Panc1 (cell line): ENCODE measurements at places on chromosomes 12 and 14. TPM values are rescaled to one million over a fixed set of nuclear protein-coding genes. Genes with fewer than 3 reads are reported as not detected.

DNA sequence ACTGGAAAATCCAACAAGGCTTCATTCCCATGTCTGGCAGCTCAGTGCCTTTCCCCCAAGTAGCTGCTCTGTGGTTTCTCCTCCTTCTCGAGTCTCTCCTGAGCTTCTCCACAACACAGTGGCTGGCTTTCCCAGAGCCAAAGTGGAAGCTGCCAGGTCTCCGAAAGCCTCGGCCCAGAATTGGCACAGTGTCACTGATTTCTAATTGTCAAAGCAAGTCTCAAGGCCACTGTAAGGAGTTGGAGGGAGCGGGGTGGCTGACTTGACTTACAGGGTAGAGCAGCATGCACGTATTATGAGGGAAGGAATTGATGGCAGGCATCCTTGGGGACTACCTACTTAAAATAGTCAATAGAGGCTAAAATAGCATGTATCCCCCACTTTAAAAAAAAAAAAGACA, 6.7 kb upstream of the CPNE8 start:
- H3K36me3 ChIP-seq, result no peaks in the 10 kb centered on the region
- peaks cover 3% of the 10 kb centered on the region; the same call in 1 of the 2 replicates for H3K4me1 ChIP-seq
- DNase-seq, result no peak
- H3K27ac ChIP-seq, result no peak overlapping the region
- no peak overlapping the region for H3K4me3 ChIP-seq
- no peaks in the 10 kb centered on the region for H3K27me3 ChIP-seq

HVCN1 gene
- 0.87 TPM for total RNA-seq

DNA sequence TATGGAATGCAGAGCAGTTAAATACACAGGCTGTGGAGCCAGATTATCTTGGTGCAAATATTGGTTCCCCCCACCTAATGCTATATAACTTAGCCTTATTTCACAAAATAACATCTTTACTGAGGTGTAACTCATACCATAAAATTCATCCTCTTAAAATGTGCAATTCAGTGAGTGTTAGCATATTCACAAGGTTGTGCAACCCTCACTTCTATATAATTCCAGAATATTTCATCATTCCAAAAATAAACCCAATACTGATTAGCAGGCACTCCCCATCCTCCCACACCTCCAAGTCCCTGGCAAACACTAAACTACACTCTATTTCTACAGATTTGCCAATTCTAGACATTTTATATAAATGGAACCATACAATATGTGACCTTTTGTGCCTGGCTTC, 116.3 kb upstream of the CNTN1 start:
- no peaks in the 10 kb centered on the region for H3K27me3 ChIP-seq
- no peak overlapping the region for H3K4me3 ChIP-seq
- no peaks in the 10 kb centered on the region for H3K4me1 ChIP-seq

- H3K27ac ChIP-seq, result peak overlapping the region; percentile 100
- peaks cover 56% of the 10 kb centered on the region for H3K4me1 ChIP-seq
- H3K27me3 ChIP-seq, result no peaks in the 10 kb centered on the region
- no peak for DNase-seq
- H3K4me3 ChIP-seq, result 0 out of 2 replicates have a peak overlapping the region, but pooled peaks have one; percentile 2
- H3K36me3 ChIP-seq, result no peaks in the 10 kb centered on the region
These were observed 214.2 kb upstream of the KRR1 start for GRCh38 chr12:75725521-75726111.

GPRC5D gene
- total RNA-seq, result not detected

- no peak overlapping the region for H3K4me3 ChIP-seq
- H3K27me3 ChIP-seq, result no peaks in the 10 kb centered on the region
- no peak overlapping the region for H3K27ac ChIP-seq
- no peaks in the 10 kb centered on the region for H3K36me3 ChIP-seq
- no peaks in the 10 kb centered on the region for H3K4me1 ChIP-seq
These were observed 21.1 kb downstream of the MOAP1 start for GRCh38 chr14:93163564-93163963.

DNA sequence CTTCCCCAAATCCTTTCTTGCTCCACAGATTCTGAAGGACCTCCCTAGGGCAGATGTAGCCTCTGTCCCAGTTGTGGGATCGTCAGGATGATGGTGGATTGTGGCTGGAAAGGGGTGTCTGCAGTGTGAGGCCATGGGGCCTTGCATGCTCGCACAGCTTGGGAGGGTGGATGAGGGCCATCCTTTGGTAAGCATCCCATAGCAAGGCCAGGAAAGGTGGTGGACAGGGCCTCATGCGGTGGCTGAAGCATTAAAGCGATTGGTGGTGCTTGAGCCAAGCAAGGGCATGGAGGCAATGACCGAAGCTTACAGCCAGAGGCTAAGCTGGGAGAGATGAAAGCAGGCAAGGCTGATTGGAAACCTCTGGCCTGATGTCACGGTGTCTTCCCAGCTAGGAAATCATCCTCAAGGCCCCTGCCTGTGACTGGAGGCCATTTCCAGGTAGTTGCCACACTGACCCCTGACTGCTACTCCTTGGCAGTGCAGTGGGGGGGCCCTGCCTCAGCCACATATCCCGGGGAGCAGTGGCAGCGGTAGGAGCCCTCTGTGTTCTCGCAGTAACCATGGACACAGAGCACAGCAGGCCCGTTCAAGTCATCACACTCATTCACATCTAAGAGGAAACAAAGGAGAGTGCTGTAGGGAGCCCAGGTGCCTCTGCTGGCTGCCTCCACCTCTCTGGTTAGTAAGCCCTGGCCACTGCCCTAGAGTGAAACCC, 7.0 kb downstream of the ISCA2 start:
- no peak overlapping the region for H3K4me3 ChIP-seq
- no peak overlapping the region for H3K27ac ChIP-seq
- DNase-seq, result no peak
- H3K36me3 ChIP-seq, result no peaks in the 10 kb centered on the region

CATSPERB gene
- not detected for total RNA-seq

- no peak for DNase-seq
- H3K27me3 ChIP-seq, result no peaks in the 10 kb centered on the region; the same call in 1 of the 2 replicates
- no peaks in the 10 kb centered on the region; the same call in 1 of the 2 replicates for H3K36me3 ChIP-seq
- H3K4me3 ChIP-seq, result no peak overlapping the region
These were observed 58.7 kb downstream of the TUNAR start for GRCh38 chr14:95935228-95935822.

FAM181A gene
- not detected for total RNA-seq

- no peak overlapping the region for H3K27ac ChIP-seq
- no peaks in the 10 kb centered on the region for H3K27me3 ChIP-seq
- H3K4me1 ChIP-seq, result no peaks in the 10 kb centered on the region
- no peak overlapping the region for H3K4me3 ChIP-seq
- no peaks in the 10 kb centered on the region for H3K36me3 ChIP-seq
These were observed 174.4 kb downstream of the TMEM121 start for GRCh38 chr14:105700622-105701288.

CISTR gene
- total RNA-seq, result not detected

OTX2 gene
- not detected for total RNA-seq

DNA sequence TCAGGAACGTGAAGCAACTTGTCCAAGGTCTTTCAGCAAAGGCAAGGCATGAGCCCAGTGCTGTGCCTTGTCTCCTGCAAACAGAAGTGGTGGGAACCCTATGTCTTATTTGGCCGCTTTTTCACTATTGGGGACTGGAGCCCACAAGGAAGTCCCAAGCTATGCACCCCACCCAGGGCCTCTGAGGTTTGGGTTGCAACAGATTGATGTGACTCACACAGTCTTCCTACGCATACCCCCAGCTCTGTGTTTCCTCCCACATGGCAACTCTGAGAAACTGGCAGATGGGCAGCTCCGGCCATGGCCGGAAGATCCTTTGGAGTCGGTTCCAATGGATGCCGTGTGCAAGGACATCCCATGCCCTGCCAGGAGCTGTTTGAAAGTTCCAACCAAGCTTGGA, 28.3 kb upstream of the CMKLR1 start:
- H3K27ac ChIP-seq, result no peak overlapping the region
- DNase-seq, result no peak
- no peak overlapping the region for H3K4me3 ChIP-seq

- H3K4me1 ChIP-seq, result no peaks in the 10 kb centered on the region
- no peaks in the 10 kb centered on the region for H3K27me3 ChIP-seq
- H3K27ac ChIP-seq, result no peak overlapping the region
- DNase-seq, result no peak
- no peak overlapping the region for H3K4me3 ChIP-seq
These were observed 48.0 kb downstream of the DRAM1 start for GRCh38 chr12:101925361-101925760.
